Activated naive CD8-positive, alpha-beta T cell treated with anti-CD3 and anti-CD28 coated beads for 36 hours (primary cell): ENCODE measurements at places on chromosomes 16 and 17. TPM values are rescaled to one million over a fixed set of nuclear protein-coding genes. Genes with fewer than 3 reads are reported as not detected.

The CACNG5 gene
- not detected for total RNA-seq

The PLXDC1 gene
- total RNA-seq: 0.54 TPM

The TP53TG3C gene
- total RNA-seq: not detected

The CMTM4 gene
- 2.4 TPM for total RNA-seq

The MRTFB gene
- 10.9 TPM for total RNA-seq

The COTL1 gene
- 605 TPM for total RNA-seq

The PIK3R5 gene
- total RNA-seq: 27.9 TPM

The PLA2G10 gene
- not detected for total RNA-seq

The WFIKKN1 gene
- total RNA-seq: not detected

The CHST4 gene
- total RNA-seq: 0.19 TPM

The AOC3 gene
- total RNA-seq: 1.5 TPM

The OTOA gene
- total RNA-seq: 0.06 TPM

The KRTAP4-4 gene
- not detected for total RNA-seq

The MMP2 gene
- total RNA-seq: not detected

The APOBR gene
- total RNA-seq: 5.5 TPM

The CCL5 gene
- 18.1 TPM for total RNA-seq

The HBQ1 gene
- total RNA-seq: 2.0 TPM

The KPNA2 gene
- total RNA-seq: 249 TPM

The HAS3 gene
- total RNA-seq: 0.74 TPM

The MPV17L gene
- 0.21 TPM for total RNA-seq

The NPIPA7 gene
- total RNA-seq: 6.0 TPM

The DHRS7B gene
- total RNA-seq: 19.2 TPM

The ZSCAN10 gene
- not detected for total RNA-seq

The TBX4 gene
- total RNA-seq: not detected

The AARS1 gene
- total RNA-seq: 167 TPM

The SAMD14 gene
- 0.47 TPM for total RNA-seq

The MED13 gene
- 39.1 TPM for total RNA-seq

The CCL7 gene
- total RNA-seq: not detected

The PRSS27 gene
- 1.9 TPM for total RNA-seq

The LITAFD gene
- not detected for total RNA-seq

The MYL4 gene
- total RNA-seq: not detected

The MRPL28 gene
- total RNA-seq: 89.3 TPM

The FADS6 gene
- not detected for total RNA-seq
